CD4-positive, alpha-beta T cell treated with Interferon alpha-2 for 1 hour (primary cell): ENCODE measurements at places on chromosomes 5 and 9.

DNA sequence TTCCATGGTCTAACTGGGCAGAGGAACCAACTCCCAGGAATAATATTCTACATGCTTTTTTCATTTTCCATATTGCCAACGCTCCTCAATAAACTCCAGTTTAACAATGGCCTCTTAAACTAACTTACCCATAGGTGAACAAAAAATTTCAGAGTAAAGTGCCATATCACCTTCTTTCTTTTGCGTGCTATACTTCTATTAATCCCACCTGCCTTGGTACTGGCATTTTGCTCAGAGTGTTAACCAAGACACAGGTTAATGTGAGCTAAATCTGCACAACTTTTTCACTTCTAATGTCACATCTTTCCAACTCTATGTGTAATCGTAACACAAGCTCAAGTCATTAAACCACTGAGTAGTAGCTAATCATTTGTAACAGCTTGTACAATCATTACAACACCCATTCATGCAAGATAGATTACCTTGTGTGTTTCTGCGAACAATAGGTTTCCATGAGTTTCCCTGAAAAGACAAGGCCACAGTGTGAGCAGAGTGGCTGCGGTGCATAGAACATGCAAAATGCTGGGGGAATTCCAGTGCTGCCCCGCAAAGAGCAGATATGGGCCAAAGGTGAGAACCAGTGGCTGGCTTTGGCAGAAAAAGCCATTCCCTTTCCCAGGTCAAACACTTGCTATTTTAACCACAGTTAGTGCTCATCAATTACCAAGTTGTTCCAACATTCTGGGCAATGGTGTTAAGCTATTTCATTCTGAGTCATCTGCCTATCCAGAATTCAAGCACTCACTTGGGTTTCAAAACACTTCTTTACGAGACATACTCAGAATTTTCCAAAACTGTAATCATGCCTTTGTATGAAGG is 42.8 kb downstream of the TIMD4 start:
- peak; percentile 34 for DNase-seq

DNA sequence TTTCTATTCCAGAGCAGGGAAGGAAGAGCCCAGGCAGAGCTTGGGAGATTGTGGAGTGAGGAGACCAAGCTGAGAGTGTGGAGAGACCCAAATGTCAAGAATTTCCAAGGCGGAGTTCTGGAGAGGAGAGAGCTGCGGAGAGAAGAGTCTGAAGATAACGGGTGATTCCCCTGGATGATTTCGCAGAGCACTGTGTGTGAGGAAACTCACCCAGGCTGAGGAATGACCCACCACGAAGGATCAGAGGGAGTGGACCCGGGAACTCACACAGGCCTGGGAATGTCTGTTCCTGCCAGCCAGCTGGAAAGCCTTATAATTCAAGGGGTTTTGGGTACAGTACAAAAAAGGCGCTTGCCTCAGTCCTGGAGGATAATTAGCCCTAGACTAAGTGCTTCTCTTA is 94.2 kb downstream of the WNK2 start:
- no peak for DNase-seq

DNA sequence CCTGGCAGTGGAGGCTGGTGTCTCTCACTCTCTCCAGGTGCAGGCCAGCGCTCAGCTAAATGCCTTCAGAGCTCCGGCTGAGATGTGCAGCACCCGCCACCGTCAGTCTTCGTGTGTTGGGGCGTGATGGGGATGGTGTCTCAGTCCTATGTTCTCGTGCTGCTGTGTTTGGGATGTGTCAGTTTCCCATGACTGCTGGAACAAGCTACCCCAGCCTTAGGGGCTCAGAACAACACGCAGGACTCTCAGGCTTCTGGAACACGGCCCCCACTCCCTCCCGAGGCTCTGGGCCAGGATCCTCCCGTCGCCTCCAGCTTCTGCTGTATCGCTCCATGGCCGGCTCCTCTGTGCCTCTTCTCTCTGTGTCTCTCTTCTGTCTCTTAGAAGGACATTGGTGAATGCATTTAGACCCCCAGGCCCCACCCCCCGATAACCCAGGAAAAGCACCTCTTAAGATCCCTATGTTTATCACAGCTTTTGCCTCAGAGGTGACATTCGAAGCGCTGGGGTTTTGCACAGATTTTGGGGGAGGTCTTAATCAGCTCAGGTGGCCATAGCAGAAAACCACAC is 9.6 kb upstream of the CEP72 start:
- DNase-seq: no peak

- DNase-seq: no peak
These were observed 406.8 kb downstream of the BRINP1 start for GRCh38 chr9:118962426-118962825.

DNA sequence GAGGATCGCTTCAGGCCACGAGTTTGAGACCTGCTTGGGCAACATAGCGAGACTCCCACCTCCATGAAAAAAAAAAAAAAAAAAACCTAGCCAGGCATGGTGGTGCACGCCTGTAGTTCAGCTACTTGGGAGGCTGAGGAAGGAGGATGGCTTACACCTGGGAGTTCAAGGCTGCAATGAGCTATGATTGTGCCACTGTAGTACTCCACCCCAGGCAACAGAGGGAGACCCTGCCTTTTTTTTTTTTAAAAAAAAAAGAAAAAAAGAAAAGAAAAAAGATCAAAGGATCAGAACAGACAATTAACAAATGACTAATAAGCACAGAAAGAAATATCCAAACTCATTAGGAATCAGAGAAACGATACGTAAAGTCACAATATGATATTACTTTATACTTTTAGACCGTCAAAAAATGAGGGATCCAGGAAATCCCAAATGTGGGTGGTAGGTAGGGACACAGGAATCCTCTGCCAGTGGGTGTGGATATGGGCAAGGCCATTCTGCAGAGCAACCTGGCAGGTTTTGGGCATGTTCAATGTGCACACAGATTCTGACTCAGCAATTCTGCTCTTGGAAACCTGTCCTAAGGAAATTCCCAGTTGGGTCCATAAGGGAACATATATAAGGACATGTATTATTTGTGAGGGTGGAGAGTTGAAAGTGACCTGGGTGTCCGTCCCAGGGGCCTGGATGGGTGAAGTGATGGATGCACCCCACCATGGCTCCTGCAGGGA is 144.7 kb upstream of the TBC1D2 start:
- no peak for DNase-seq

- DNase-seq: no peak
These were observed 214.4 kb downstream of the SEMA6A start for GRCh38 chr5:116360008-116360853.

- no peak for DNase-seq
These were observed 19.5 kb downstream of the MORN5 start for GRCh38 chr9:122179054-122179689.

DNA sequence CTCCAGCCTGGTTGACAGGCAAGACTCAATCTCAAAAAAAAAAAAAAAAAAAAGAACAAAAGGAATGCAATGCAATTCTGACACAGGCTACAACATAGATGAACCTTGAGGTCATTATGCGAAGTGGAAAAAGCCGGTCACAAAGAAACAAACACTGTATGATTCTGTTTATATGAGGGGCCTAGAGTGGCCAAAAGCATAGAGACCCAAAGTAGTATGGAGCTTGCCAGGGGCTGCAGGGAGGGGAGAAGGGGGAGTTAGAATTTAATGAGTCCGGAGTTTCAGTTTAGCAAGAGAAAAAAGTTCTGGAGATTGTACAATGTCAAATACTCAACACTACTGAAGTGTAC is 33.2 kb upstream of the ASS1 start:
- no peak for DNase-seq

GRCh38 chr9:77176106-77176505 is 1.2 kb upstream of the VPS13A start:
- DNase-seq: no peak

- DNase-seq: no peak
These were observed at the start of gene ZNF454 for GRCh38 chr5:178940569-178941360. TSS of gene ZNF454 (plus strand) at chr5:178941198. CDS start at chr5:178942792, 1,594 bp downstream.

DNA sequence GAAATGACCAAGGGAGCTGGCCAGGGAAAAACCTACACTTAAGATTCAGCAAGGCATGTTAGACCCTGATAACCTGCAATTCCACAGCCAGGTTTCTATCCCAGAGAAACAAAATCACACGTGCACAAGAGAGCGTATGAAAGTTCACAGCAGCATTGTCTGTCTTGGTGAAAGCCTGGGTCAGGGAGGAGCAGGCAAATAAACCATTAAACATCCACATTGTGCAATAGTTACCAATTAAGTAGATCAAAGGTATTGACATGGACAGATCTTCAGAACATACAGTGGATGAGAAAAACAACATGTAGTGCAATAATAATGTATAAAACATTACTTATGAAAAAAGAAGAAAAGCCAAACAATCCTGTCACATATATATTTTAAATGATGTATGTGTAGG is 15.9 kb upstream of the GPX3 start:
- no peak for DNase-seq

GRCh38 chr9:111154081-111154562 is 115.9 kb upstream of the LPAR1 start:
- DNase-seq: no peak

DNA sequence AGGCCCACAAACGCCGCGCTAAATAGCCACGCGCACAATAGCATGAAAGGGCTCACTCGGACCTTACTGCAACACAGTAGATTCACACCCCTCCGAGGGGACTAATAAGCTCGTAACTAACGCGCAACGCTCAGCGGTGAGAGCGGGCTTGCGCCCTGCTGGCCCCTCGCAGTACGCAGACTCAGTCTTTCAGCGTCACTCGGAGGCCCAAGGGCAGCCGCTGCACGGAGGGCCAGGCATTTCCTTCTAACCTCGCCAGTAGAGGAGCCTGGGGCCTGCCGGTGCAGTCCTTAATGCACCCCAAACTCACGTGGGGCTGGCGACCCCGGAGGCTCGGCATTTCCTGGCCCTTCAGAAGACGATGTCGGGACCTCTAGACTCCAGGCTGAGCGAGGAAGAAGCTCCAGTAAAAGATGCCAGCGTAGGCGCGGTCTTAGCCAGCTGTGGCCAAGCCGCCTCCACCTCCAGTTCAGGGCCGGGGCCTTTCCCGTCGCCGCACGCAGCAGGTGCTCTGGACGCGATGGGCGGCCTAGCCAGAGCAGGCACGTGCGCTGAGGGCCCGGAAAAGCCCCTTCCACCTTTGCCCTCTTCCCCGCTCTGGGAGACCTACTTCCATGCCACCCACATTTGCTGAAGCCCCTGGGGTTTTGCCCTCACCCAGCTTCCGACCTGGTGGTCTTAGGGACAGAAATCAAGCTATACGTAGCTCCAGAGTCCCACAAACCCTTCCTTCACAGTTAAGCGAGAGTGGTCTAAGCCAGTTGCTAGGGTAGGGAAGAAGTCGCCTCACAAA is 38.3 kb upstream of the TIFAB start:
- DNase-seq: no peak

DNA sequence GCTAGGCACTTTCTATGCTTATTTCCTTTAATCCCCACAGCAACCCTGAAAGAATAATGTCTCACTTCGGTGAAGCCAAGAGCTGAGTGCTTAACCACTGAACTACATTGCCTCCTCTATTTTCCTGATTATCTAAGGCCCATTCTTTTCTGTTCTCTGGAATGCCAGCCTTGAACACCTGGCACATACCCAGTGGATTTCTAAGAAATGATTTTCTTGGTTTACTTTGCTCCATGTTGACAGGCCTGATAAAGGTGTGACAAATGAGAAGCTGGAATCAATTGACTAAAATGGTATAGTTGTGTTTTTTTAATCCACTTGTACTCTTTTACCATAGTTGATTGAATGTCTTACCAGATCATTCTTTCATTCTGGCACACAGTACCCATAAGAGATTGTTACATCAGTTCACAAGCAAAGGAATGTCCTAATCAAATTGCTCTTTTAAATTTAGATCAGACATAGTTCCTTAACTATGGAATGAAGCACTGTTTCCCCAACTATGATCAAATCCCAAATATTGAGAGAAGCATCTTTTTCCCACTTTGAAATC is 9.0 kb upstream of the ENC1 start:
- no peak for DNase-seq

GRCh38 chr9:84285381-84285780 is 55.2 kb downstream of the SLC28A3 start:
- DNase-seq: no peak

DNA sequence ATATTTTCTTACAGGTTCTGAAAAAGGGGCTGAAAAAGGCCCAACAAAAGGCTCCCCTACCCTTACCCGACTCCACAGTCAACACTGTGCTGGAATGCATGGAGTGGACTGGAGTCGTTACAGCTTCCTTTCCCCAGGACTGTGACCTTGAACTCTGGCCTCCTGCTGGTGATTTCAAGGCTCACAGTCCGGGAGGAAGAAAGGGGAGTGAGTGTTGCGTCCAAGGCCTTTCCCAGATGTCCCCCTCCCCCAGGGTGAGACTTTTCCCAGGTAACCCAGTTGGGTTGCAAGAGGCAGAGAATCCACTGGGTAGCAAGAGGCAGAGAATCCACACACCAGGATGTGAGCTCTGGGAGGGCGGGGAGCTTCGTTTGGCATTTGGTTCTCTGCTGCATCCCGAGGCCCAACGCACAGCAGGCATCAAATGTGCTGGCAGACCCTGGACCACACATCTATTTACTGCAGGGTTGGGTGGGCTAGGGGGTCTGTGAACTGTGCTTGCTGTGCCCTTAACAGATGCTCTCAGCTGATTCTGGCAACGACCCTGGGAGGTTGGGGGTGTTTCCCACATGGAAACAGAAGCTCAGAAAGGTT is 37.5 kb downstream of the FABP6 start:
- DNase-seq: no peak

- DNase-seq: peak; percentile 70
These were observed 148.4 kb downstream of the MAPKAP1 start for GRCh38 chr9:125558453-125559092.

GRCh38 chr5:91443023-91443422 is 59.9 kb upstream of the ARRDC3 start:
- no peak for DNase-seq

DNA sequence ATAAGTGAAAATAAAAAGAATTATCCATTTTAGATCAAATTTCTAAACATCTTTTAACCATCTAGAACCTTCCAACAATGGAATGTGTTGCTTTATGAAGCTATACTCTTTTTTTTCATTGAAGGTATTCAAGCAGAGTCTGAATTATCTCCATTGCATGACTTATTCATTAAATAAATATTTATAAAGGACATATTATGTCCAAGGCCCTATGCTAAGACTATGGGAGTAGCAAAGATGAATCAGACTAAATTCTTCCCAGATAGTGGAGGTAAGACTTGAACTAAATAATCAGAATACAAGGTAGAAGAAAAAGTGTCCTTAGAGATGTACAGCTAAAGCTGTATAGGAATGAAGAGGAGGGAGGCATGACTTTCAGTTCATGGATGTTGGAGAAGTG is 215.5 kb upstream of the RGMB start:
- DNase-seq: no peak

- DNase-seq: no peak
These were observed 61.4 kb downstream of the SLC1A3 start for GRCh38 chr5:36667824-36668223.

GRCh38 chr5:142246258-142246657 is 78.6 kb downstream of the SPRY4 start:
- DNase-seq: no peak

DNA sequence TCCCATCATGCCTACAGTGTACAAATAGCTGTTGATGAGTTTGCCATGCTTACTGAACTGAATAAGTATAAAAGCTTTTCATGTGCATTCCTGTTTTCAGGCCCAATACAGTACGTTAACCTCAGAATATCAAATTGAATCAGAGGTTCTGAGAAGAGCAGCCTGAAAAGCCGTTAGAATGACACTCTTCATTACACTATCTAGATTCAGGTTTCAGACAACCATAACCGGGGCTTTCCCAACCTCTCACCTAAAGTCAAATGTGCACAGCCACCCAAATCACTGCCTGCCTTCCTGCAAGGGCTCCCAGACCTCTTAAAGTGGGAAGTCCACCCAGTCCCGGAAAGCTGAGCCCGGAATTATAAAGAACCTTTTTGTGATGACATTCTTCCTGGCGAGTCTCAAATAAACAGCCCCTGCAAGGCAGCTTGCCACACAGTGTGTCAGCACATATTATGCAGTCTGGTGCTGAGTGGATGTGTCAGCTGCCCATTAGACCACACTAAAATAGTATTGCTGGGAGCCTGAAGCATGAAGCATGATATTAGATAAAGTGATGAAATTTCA is 245.8 kb downstream of the TLE4 start:
- no peak for DNase-seq
